Fibroblast of the aortic adventitia (primary cell): ENCODE measurements at places on chromosomes 4 and X. TPM values are rescaled to one million over a fixed set of nuclear protein-coding genes. Genes with fewer than 3 reads are reported as not detected.

UGT2B10 gene
- not detected in 2 replicates for total RNA-seq

KIT gene
- total RNA-seq, result 0.49 and 2.7 TPM in 2 replicates

ETDB gene
- total RNA-seq, result not detected in 2 replicates

GLRA3 gene
- total RNA-seq, result not detected in 2 replicates

EVC2 gene
- 15.5 and 17.1 TPM in 2 replicates for total RNA-seq

FAM50A gene
- 39.0 and 99.0 TPM in 2 replicates for total RNA-seq

MAGEA10 gene
- total RNA-seq, result not detected in 2 replicates

ZBTB49 gene
- 6.8 and 14.5 TPM in 2 replicates for total RNA-seq

AIFM1 gene
- total RNA-seq, result 18.1 and 20.9 TPM in 2 replicates

PABPC5 gene
- total RNA-seq, result 1.8 and 8.1 TPM in 2 replicates

CENPI gene
- 4.3 and 23.4 TPM in 2 replicates for total RNA-seq

TMSB15C gene
- total RNA-seq, result 3.3 and 5.1 TPM in 2 replicates

PGAM4 gene
- total RNA-seq, result not detected in 2 replicates

IGSF1 gene
- 0.09 and 0.16 TPM in 2 replicates for total RNA-seq

GPR173 gene
- 1.1 and 2.5 TPM in 2 replicates for total RNA-seq

FAM184B gene
- total RNA-seq, result not detected in 2 replicates

GPC4 gene
- 0.54 and 2.8 TPM in 2 replicates for total RNA-seq

RBM47 gene
- 0.72 and 8.3 TPM in 2 replicates for total RNA-seq

RAI2 gene
- 0.33 and 4.0 TPM in 2 replicates for total RNA-seq

PLXNB3 gene
- 3.1 and 6.1 TPM in 2 replicates for total RNA-seq

ARMCX5 gene
- 13.7 and 22.0 TPM in 2 replicates for total RNA-seq
